ENCODE measurements at places on chromosomes 4 and X.

DNA sequence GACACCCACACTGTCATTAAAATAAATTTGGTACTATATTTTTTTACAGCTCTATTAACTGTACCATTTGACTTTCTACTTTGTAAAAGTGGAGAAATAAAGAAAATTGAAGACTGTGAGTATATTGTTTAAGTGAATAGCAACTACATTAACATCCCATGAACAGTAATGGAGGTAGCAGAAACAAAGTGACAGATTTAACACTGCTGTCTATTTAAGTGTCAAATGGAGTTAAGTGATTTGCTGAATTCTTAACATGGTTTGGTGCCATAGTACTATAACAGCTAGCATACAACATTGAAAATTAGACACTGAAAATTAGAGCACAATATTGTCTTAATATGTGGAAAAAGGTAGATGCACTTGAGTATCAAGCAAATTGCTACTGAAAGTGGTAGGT lies 76.2 kb downstream of the C4orf33 start:
- DNase-seq, result no peak

DNA sequence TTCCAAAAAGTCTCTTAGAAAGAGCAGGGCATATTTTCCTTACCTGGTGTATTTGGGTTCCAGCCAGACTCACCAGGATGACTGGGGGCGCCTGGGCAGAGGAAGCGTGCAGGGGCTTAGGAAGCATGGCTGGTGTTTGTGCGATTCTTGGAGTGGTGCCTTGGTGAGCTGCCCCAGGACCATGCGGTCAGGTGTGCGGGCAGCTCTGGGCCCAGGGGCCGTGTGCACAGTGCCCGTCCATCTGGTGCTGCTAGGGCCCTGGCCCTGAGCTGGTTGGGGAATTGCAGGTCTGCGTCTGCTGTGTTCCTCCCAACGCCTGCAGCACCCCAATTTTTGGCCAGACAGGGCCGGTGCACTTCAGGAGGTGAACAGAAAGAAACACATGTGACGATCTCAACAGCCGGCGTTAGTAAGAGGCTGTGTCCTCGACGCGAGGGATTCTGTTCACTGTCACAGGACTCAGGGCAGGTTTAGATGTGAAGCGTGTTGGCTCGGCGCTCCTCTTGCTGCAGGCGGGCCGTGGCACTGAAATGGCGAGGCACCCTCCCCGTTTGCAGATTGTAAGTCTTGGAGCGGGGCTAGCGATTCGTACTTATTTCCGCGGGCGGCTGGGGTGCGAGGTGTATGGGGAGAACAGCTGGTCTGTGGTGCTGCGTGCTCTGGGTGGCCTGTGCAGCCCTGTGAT lies 15.2 kb downstream of the RGS12 start:
- DNase-seq, result no peak

- no peak for DNase-seq
Observed at GRCh38 chr4:16721613-16722291, 176.7 kb downstream of the LDB2 start.

GRCh38 chr4:1402516-1403091 lies 3.6 kb downstream of the NKX1-1 start:
- DNase-seq, result no peak

- DNase-seq, result no peak
Observed at GRCh38 chrX:74063426-74064155, 240.4 kb upstream of the ZCCHC13 start.

GRCh38 chr4:174260099-174260498 lies 23.4 kb downstream of the FBXO8 start:
- DNase-seq, result no peak

DNA sequence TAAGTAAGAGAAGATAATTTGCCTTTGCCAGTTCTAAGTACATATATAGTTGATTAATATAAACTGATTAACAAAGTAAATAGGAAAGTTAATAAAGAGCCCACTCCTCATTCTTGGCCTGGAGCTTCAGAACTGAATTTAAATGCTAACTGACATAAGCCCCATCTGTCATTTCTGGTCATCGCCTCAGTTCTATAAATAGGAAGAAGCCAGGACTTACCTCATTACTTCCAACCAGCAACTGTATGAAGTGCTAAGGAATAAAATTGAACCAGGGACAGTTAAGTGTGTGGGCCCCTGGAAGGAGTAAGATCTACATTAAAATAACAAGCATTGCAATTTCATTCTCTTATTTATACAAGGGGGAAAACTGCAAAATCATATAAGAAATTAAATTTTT lies 52.0 kb upstream of the PDLIM5 start:
- no peak for DNase-seq

- DNase-seq, result no peak
Observed at GRCh38 chrX:140503714-140504351, 1.0 kb downstream of the SOX3 start.

- DNase-seq, result no peak
Observed at GRCh38 chrX:95945528-95945927, 739.1 kb upstream of the DIAPH2 start.

DNA sequence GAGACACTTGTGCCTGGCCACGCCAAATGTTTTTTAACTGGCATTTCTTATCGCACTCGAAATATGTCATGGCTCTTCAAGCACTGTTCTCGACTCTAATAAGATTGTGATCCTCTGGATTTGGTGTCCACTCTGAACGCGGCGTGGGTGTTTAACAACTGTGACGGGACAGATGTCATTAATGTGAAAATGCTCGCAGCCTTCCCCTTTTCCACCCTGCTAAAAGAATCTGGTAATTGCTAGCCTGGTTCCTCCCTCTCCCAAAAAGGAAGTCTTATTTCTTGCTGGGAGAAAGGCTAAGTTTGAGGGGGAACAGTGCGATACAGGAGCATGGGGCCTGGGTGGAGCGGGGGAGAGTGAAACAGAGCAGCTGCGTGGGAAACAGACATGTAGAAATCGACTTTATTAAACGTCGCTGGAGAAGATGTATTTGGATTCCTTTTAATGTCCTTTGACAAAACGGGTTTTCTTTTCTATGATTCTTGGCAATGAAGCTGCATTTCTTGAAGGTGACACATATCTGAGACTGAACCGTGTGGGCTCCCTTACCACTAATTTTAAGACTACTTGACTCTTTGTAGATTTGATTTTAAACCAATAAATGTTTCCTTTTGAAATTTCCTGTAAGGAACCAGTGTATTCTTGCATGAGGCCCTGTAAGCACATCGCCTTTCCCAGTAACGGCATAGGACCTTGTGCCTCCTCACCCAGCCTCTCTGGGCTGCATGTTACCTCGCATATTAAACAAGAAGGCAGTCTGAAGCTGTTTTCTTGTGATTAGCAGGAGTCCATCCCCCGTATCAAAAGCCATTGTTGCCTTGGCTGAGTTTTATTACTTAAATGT lies 17.8 kb downstream of the TBC1D1 start:
- DNase-seq, result no peak

DNA sequence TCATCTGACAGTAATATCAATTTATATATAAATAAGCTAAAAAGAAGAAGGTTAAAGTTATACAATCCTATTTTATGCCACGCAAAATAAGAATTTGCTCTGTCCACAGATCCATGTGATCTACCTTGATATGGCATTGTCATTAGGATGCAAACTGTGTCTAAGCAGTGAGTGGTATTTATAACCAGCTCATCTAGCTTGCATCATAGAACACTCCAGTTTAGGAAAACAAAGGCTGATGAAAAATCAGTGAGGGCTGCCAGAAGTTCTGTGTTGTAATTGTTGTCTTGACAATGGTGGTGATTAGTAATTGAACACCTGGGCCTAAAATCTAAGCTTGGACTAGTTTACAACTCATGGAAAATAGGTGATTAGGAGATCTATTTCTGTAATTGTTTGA lies 111.0 kb downstream of the CPE start:
- no peak for DNase-seq

DNA sequence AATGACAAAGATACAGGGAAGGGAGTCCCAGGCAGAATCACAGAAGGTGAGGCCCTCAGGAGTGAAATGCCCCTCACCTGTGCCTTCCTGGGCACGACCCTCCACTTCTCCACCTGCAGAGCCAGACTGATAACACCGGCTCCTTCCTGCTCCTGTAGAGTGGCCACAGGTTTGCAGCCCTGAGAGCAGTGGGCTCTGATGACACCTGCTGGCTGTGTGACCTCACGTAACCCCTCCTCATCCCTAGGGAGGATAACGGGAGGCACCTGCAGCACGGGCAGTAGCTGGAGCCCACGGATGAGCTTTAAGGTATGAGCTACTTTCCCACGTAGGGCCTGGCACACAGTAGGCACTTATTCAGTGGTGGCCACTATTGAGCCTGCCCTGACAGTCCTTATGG lies 25.5 kb upstream of the MAN2B2 start:
- no peak for DNase-seq

- no peak for DNase-seq
Observed at GRCh38 chr4:89610236-89610635, 226.7 kb downstream of the SNCA start.

GRCh38 chr4:5976431-5976830 lies 41.8 kb downstream of the C4orf50 start:
- DNase-seq, result no peak

- no peak for DNase-seq
Observed at GRCh38 chrX:20947411-20947912, 426.8 kb upstream of the CNKSR2 start.

- no peak for DNase-seq
Observed at GRCh38 chrX:10062980-10063379, 93.8 kb upstream of the CLCN4 start.

DNA sequence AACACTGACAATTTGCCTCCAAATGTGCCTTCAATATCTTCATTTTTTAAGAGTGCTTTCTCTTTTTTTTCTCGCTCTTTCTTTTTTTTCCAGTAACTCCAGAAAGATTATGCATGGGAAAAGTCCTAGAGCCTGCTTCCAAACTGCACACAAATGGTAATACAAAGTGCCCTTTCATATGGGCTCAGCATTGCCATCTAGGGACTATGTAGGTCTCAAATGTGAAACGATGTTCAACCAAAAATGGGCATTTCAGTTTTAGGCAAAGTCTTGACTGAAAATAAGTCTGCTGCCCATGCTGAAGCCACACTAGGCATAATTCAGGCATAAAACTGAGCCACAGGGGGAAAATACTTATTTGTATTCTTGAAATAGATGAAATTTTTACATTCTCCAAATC lies 65.6 kb downstream of the SYNPO2 start:
- DNase-seq, result no peak

- no peak for DNase-seq
Observed at GRCh38 chrX:122046226-122046625, 998.8 kb downstream of the GLUD2 start.

GRCh38 chr4:150140774-150141400 lies 62.6 kb downstream of the DCLK2 start:
- no peak for DNase-seq

- no peak for DNase-seq
Observed at GRCh38 chr4:45640281-45640680, 483.6 kb downstream of the GABRG1 start.

- no peak for DNase-seq
Observed at GRCh38 chr4:114312338-114312737, 286.3 kb upstream of the UGT8 start.

DNA sequence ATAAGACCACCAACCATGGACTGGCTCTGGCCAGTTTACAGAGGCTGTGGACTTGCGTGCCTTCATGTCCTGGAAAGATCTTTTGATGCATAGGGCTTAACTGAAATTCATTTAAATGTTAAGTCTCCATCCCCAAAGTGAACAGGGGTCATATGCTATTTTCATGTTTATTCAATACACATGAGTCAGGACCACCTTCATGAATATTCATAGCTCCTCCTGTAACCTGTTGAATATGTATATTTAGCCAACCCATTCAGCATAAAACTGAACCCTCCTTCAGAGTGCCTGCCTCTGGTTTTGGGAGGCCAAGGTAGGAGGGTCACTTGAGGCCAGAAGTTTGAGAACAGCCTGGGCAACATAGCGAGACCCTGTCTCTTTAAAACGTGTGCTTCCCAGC lies 7.1 kb downstream of the CTPS2 start:
- DNase-seq, result no peak

DNA sequence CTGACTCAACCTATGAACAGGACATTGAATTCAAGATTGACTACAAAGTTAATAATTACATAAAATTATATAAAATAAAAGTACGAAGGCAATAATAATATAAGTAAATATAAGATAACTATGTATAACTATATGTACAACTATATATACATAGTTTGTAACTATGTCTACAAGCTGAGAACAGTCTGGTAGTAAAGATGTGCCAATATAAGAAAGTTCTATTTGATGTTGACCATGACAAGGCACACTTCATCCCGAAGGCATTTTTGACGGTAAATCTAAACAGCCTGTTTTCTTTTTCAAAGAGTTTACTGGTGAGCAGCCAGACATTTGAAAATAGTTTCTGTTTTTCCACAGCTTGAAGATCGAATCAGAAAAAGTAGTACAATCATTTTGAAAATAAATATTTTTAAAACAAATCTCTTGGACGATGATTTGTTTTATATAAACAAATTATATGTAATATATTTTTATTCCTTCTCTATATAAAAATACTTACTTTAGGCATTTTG lies 112.9 kb downstream of the CEP44 start:
- DNase-seq, result no peak

DNA sequence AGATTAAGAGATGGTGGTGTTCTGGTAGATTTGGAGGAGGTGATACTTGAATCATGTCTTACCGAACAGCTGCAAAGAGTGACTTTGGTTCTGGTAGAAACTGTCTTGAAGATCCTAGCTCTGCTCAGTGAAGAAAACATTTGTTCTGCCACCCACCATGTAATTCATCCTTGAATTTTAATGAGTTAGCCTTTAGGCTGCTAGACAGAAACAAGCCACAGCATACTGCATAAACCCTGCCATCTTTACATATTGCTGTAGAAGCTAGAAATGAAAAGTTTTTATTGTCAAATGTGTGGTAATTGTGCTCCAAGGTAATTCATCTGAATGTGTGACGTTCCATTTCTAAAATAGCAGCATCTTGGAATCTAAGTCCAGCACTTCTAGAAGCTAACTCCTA lies 161.0 kb upstream of the RAPGEF2 start:
- no peak for DNase-seq

DNA sequence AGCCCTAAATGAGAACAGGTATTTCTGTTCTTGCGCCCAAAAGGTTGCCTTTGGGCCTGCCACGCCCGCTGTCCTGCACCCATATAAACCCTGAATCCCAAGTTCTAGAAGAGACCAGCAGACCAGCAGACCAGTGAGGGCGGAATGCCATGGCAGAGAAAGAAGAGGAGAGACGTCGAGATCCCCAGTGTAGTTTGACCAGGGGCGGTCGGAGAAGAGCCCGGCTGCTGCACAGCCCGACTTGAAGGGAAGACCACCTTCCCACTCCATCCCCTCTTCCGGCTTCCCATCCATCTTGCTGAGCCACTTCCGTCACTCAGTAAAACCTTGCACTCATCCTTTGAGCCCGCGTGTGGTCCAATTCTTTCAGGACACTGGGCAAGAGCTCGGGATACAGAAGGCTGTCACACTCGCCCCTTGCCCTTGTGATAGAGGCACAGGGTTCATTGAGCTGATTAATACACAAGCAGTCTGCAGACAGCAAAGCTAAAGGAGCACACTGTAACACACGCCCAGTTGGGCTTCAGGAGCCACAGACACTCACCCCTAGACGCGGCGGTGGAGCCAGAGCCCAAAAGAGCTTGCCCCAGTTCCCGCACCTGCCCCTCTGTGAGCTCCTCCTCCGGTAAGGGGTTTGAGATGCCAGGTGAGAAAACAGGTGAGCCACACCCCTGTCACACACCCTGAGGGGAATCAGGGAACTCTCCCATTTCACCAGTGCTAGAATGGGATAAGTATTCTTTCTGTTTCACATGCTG lies 230.8 kb downstream of the PCDH10 start:
- no peak for DNase-seq
